ENCODE measurements at places on chromosomes 6 and 20. TPM values are rescaled to one million over a fixed set of nuclear protein-coding genes. Genes with fewer than 3 reads are reported as not detected.

Gene MUC21
- total RNA-seq: not detected

Gene MAP7
- total RNA-seq: 0.66 TPM

Gene CST5
- total RNA-seq: not detected

Gene TTK
- total RNA-seq: 33.0 TPM

Gene ABRACL
- 75.4 TPM for total RNA-seq

Gene SLC22A23
- 16.4 TPM for total RNA-seq

Gene CENPQ
- 8.2 TPM for total RNA-seq

Gene TRIM39
- 11.8 TPM for total RNA-seq

Gene PBOV1
- total RNA-seq: not detected

Gene LY6G6C
- total RNA-seq: not detected

Gene GPANK1
- total RNA-seq: 12.1 TPM

Gene SLC26A8
- total RNA-seq: under 0.01 TPM

Gene RAET1L
- total RNA-seq: not detected

DNA sequence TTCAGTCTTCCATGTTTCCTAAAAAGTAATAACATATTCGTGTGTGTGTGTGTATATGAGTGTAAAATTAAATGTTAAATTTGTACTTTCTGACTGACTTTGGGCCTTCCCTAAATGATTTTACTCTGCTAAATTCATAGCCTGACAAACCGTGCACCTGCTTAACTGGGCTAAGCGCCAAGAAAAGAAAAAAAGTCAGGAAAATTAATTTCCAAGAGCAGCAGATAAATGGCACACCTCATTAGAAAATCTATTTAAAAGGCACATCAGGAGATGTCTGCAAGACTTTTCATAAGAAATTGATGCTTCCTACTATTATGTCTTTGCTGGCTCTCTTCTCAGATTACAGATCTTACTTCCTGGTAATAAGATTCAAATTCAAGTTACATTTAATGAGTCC is 72.4 kb downstream of the TRDN start:
- DNase-seq: no peak

- no peak for DNase-seq
Observed at GRCh38 chr20:50578061-50578777, 68.0 kb downstream of the PTPN1 start.

- no peak for DNase-seq
Observed at GRCh38 chr6:71187141-71187540, 101.5 kb upstream of the OGFRL1 start.

- no peak for DNase-seq
Observed at GRCh38 chr20:56587307-56588041, 41.6 kb upstream of the TFAP2C start.

DNA sequence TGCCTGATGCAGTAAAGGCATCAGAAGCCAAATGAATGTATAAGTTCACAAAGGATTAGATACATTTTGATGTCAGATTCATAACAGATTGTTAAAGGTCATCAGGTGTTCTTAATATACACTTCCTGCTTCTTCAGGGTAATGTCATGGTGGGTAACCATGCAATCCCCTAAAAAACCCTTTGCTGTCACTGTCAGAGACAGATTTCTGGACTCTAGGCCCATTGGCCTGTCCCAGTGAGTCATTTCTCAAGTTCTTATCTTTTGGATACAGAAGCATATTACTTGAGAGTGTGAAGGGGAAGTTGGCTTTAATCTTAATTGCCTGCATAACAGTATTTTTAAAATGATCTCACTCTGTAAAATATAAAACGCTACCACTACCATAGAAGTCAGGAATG is 895.6 kb upstream of the MAP3K7 start:
- peak; percentile 35 for DNase-seq

- no peak for DNase-seq
Observed at GRCh38 chr20:9743871-9744270, 95.0 kb downstream of the PAK5 start.

GRCh38 chr20:15199698-15200097 is 862.3 kb upstream of the FLRT3 start:
- no peak for DNase-seq

GRCh38 chr20:14336686-14337085 is 726 bp downstream of the FLRT3 start:
- DNase-seq: no peak

DNA sequence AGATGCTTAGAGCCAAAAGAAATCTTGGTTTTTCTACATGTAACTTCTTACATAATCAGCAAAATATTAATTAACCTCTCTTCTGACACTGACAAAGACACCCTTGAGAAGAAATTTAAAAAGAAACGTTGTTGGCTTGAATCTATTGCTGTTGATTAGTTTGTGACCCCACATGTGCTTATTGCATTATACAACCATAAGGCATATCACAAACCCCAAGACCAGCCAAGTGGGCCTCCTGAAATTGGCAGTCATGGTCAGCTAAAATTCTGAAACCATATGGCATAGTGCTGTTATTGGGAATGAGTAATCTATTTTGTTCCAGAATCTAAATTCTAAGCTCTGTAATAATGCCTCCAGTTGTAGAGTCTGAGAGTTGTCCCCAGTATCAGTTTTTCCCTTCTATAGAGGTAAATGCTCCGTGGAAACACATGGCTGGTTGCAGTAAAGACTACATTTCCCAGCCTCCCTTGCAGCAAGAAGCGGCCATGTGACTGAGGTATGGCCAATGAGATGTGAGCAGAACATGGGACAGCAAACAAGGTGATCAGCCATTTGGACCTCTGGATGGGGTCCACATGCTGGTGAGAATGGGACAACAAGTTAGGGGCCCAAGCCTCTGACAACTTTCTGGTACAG is 42.3 kb upstream of the PTPN1 start:
- DNase-seq: no peak

DNA sequence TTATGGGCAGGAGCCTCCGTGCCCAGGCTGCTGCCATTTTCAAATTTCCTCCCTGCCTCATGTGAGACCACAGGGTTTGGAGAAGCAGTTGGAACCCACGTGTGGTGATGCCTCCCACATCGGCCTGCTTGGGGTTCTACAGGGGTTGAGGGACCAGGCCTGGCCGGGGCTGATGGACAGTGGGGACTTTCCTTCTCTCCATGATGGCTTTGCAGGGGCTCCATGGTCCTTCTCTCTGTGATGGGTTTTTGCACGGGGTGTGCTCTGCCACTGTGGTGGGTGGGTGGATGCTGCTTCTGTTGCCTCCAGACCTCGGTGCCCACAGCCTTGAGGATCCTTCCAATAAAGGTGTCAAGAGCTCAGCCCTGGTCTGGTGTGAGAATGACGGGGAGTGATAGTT is 54.4 kb downstream of the ADNP start:
- no peak for DNase-seq

GRCh38 chr6:149235130-149235561 is 82.4 kb upstream of the TAB2 start:
- peak; percentile 63 for DNase-seq

DNA sequence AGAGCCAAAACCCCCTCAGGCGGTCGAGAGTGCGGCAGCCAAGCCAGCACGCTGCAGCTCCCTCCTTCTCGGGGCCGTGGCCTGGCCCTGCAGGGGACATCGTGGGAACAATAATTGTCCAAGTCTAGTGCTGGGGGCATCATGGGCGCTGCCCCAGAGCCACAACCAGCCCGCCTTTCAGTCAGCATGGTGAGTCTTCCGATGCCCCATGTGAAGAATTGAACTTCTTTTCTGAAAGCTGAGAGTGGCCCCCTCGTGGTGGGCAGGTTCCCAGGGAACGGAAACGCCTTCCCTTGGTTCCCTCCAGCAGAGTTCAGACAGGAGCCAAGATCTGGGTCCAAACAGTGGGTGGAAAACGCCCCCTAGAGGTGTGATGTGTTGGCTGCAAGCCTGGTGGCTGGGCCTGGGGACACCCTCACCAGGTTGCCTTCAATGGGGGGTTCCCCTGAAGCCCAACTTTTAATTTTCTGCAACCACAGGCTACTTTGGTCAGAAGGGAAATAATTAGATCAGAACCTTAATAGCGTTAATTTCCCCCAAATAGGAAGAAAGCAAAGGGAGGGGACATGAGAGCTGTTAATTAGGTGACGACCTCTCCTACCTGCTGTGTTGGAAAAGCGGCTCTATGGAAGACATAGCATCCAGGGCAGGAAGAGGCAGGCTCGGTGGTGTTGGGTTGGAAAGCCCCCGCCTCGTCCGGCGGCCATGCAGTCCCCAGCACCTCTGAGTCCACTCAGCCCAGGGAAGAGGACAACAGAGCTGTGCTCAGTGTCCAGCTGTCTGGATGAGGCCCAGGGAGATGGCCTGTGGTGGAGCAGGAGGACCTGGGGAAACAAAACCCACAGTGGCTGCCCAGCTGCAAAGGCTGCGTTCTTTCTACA is 4.7 kb upstream of the MRGBP start:
- peak; percentile 78 for DNase-seq

DNA sequence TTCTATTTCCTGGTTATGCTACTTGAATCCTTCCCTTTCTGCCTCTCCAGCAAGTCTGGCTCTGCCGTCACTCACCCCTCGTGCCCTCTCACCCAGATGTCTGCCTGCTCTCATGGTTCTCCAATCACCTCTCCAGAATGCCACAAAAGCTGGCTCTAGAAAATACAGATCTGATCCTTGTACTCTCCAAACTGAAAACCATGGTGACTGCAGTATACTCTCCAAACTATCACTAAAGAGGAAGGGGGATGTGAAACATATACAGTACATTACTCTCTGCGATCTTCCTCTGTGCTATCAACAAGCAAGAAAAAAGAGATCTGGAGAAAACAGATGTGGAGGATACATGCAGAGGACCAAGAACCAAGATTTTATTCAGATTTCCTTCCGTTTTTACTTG is 91.1 kb downstream of the ATXN1 start:
- no peak for DNase-seq

- no peak for DNase-seq
Observed at GRCh38 chr20:41308726-41309413, 8.7 kb downstream of the ZHX3 start.

DNA sequence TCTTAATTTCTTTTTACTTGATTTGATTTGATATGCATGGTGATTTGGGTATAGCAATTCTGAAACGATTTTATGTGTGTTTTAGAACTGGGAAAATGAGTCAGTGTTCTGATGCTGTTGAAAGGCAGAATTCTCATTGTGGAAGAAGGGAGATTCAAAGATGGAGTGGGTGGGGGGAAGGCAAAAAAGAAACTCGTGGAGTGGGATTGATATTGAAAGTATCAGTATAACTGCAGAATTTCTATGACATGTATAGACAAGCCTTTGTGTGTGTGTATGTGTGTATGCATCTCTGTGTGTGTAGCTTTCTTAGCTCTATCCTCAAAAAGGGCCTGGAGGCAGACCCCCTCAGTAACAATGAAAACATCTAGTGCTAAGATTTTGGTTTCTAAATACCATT is 184.3 kb upstream of the OLIG3 start:
- DNase-seq: no peak

DNA sequence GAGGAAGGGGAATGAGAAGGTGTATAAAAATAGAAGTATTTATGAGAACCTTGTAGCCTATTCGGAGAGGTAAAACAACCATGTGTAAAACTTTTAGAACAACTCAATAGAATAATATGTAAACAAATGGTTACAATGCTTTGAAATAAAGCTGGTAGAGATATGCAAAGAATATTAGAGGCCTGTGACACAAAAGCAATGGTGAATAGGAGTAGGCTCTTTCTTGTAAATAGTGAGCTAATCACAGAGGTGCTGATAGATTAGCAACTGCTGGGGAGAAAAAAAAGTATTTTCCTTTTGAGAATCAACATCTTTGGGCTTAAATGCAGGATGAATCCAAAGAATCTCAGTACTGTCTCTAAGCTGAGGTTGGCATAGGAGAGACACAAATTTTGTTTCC is 7.0 kb downstream of the TMEM200A start:
- no peak for DNase-seq

DNA sequence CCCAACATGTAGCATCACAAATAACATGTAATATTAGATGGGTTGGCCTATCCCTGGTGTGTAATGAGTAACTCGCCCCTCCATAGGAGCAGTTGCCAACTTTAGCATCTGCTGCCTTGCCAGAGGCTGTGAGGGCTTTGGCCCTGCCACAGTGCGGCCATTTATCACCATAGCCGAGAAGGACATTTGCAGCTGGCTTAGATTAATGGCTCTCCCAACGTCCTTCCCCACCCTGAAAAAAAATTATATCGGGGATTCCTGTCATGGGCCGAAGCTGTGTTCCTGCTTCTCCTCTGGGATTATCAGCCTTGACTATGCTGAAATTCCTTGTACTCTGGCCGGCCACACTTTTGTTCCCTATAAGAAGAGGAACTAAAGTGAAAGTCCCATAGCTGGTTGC is 7.6 kb upstream of the ADIG start:
- DNase-seq: no peak

DNA sequence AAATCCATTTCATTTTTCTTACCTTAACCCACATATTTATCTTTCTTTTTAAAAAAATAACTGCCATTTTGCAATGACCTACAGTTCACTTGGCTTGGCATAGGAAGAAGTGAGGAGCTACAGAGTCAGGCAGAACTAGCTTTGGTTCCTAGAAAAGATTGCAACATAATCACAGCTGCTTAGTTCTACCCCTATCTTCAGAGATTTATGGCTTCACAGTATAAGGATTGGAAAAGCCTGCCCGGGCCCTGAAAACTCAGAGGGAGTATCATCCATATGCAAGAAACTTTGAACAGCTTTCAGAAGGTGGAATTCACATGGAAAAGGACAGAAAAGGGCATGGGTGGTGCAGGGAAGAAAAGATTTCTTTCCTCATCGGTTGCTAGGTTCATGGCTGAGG is 774.3 kb upstream of the CHD6 start:
- no peak for DNase-seq
